ENCODE measurements at places on chromosomes 5 and 9.

DNA sequence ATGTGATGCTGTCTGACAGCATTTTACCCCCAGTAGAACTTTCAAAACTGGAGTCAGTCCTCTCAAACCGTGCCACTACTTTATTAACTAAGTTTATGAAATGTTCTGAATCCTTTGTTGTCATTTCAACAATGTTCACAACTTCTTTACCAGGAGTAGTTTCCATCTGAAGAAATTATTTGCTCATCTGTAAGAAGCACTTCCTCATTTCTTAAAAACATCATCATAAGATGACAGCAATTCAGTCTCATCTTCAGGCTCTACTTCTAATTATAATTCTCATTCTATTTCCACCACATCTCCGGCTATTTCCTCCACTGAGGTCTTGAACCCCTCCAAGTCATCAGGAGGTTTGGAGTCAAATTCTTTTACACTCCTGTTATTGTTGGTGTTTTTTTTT, 2.3 kb upstream of the TAS2R1 start:
- no peak for DNase-seq

GRCh38 chr5:154652746-154653417, 102.3 kb upstream of the LARP1 start:
- no peak for DNase-seq

- DNase-seq = no peak
Observed at GRCh38 chr5:96404191-96404867, 28.7 kb downstream of the PCSK1 start.

DNA sequence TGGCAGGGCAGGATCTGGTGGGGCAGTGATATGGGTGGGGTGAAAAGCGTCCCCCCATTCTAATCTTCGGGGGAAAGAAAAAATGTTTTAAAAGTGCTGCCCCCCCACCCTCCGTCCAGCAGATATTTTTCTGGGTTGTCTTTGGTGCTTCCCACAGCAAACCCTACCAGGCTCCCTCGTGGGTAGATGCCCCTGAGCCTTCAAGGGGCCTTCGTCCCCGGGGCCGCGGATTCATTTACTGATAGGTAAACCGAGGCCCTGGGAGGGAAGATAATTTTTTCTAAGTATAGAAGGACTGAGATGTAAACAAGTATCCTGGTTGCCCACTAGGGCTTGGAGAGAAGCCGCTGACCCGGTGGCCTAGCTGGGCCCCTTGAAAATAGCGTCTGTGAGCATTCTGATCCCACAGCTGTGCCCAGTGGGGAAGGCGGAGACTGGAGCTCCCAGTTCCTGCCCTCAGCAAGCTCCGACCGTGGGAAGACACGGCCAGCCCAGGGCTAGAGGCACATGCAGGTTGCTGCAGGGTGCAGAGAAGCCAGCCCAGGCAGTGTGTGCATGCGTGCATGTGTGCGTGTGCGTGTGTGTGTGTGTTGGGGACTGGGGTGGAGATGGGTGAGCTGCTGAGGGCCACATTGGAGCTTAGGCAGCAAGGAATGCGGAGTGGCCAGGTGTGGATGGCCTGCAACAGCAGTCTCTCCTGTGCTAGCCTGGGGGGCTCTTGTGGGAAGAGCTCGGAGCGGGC, 6.0 kb upstream of the RXRA start:
- DNase-seq = no peak

DNA sequence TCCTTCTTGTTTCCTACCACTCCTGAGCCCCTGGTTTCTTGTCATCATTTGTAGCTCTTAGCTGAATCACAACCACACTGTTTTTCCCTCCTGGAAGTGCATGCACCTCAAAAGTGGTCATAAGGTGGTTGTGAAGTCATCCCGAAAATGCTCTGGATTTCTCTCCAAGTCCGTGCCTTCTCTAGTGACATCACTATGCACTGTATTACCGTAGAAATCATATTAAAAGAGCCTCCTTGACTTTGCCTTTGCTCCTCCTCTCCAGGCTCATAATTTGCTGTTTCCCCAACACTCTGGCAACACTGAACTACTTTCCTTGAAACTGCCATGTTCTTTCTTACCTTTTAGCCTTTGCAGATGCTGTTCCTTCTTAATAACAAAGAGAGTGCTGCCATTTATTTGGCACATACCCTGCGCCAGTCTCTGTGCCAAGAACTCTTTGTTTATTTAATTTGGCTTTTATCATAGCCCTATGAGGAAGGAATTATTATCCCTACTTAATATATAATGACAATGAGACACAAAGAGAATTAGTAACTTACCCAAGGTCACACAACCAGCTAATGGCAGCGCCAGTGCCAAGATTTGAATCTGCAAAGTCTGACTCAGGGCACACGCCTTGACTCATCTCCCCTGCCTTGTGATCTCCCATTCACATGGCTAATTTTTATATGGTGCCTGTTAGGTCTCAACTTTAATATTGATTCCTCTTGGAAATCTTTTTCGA, 115.4 kb downstream of the KIF4B start:
- no peak for DNase-seq

- DNase-seq = no peak
Observed at GRCh38 chr5:74375271-74375670, 265.3 kb downstream of the ENC1 start.

DNA sequence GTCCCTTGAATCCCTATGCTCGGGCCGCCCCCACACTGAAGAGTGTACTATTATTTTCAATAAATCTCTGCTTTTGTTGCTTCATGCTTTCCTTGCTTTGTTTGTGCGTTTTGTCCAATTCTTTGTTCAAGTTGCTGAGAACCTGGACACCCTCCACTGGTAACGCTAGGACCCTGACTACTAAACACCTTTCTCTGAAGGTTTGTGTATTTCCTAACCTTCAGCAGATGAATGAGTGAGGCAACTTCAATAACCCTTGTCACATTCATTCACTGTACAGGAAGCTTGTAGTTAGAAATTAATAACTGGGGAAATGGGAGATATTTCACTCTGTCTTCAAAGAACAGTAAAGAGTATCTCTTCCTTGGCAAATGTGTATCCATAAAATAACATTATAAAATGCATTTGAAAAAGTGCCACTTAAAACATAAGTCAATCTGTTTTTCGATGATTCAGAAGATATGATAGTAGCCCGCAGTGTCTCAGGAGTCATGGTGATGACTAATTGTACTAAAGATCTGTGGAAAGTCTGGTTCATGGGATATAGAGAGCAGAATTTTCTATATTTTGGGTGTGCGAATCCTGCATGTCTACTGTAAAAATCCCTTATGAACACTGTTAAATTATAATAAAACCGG, 43.2 kb upstream of the ANKH start:
- no peak for DNase-seq

- DNase-seq = no peak
Observed at GRCh38 chr5:91469517-91470165, 86.5 kb upstream of the ARRDC3 start.

GRCh38 chr5:40078898-40079575, 600.7 kb upstream of the PTGER4 start:
- DNase-seq = no peak

- no peak for DNase-seq
Observed at GRCh38 chr5:67147760-67148159, 48.8 kb downstream of the CD180 start.

GRCh38 chr9:96317335-96317980, 15.5 kb upstream of the HSD17B3 start:
- DNase-seq = peak; percentile 7

- no peak for DNase-seq
Observed at GRCh38 chr5:77843570-77844372, 67.6 kb upstream of the TBCA start.

DNA sequence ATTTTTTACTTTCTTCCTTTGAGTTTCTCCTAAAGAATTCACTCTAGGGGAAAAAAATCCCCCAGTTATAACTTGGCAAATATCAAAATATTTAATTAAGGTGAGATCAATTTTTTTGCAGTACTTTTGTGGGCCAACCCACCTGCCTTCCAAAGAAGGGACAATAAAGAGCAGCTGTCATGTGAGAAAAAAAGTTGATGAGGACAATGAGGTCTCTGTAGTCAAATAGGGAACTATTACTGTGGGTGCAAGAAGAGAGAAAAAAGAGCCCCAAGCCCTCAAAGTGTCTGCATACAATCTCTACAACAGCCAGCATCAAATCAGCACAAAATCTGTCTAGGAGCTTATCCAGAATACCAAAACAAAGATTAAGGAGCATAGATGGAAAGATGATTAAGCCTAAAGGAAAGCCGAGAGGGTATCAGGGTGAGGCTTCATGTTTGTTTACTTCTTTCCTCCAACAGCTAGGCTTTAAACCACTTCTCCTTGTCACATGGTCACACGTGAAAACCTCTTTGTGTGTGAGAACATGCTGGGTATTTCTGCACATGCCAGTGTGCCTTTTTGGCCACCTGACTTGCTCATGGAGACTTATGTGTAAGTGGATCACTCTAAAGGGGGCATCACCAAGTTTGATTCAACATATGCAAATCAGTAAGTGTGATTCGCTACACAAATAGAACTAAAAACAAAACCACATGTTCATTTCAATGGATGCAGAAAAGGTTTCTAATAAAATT, 19.2 kb upstream of the FYB1 start:
- DNase-seq = no peak

DNA sequence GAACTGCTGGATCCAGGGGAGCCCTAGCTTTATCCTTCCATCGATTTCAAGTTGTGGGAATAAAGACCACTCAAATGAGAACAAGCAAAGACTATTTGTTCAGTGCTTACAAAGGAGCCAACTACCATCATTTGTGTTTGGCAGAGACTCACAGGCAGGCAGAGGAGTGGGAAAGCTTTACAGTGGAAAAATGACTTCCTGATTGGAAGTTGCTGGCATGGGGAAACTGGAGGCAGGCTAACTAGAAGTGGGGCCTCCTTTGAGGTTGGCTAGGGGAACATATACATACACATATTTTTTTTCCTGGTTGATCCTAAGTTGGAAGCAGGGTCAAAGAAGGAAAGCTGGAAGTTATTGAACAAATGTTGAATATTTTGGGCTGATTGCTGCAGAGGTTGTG, 121.7 kb downstream of the ACTBL2 start:
- DNase-seq = no peak

DNA sequence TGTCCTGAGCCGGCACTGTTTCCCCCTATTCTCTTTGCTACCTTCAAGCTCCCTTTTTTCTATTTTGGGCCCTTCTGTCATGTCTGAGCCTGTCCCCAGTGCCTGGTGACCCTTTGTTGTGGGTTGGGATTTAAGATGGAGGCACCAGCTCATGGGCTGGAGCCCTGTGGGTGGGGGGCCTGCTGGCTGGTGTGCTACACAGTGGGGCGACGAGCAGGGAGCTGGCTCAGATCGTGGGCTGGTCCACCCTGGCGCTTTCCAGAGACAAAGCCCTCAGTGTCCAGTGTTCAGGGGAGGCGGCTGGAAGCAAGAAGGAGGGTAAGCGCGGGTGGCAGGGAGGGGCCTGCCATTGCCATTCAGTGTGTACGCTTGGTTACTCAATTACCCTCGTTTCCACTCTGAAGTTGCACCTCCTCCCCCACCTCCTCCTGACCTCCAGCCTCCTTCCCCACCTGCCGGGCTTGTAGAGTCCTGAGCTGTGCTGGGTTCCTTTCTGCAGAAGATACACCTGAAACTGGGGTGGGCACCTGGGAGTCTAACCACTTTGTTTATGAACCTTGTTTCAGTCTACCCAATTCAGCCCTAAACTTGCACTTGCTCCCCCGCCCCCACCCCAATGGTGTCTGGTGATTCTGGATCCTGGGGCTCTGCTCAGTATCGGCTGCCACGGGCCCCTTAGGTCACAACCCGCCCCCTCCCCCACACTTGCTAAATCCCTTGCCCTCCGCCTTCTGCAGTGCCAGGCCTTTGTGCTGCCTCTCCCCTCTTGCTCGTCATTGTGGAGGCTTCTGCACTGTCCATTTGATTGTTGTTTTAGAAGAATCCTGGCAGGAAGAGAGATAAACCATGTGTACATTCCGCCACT, 49.9 kb downstream of the MVB12B start:
- DNase-seq = no peak

DNA sequence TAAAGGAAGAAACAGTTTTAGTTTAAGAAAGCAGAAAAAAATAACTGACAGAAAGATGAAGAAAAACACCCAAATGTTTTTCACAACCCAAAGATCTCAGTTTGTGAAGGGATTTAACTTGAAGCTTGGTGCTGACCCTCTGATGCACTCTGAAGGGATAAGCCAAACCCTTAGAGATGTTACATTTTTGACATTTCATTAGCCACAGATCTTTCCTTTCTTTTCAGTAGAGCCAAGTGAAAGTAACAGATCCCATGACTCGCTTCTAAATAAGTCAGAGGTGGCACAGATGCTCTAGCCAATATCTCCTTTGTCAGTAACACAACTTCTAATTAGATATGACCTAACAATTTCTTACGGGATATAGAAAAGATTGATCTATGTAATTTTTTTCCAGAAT, 394.5 kb upstream of the EDIL3 start:
- no peak for DNase-seq

DNA sequence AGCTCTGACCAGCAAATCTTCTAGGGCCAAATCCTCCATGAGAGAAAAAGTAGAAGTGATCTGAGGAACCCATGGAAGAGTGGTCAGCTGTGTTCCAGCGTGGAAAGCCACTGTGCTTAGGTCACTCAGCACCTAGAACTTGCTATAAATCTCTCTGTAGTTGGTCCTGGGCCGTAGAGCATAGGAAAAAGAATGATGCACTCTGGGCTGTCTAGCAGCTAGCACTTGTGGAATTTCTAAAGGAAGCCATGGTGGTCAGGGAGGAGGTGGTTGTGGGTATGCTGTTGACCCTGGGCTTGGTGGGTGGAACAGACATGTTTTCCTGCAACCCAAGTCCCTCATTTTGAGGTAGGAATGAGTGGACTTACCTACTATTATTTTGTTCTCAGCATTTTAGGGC, 48.1 kb downstream of the GGTA1 start:
- DNase-seq = no peak

GRCh38 chr9:85414390-85414789, 327.4 kb downstream of the AGTPBP1 start:
- DNase-seq = no peak

GRCh38 chr5:15388866-15389265, 111.1 kb upstream of the FBXL7 start:
- no peak for DNase-seq

- DNase-seq = peak; percentile 47
Observed at GRCh38 chr5:4879693-4880303, 260.3 kb upstream of the ADAMTS16 start.

GRCh38 chr5:164188733-164189148, 683.3 kb downstream of the MAT2B start:
- DNase-seq = no peak

- DNase-seq = no peak
Observed at GRCh38 chr9:26457151-26457550, 435.5 kb downstream of the CAAP1 start.
